RWPE1 (cell line): ENCODE measurements at places on chromosomes 7 and 10.
A peak's percentile ranks its signal among the peaks of the same experiment; 100 is the strongest.

- DNase-seq = no peak
Observed at GRCh38 chr7:5792268-5792667, 10.8 kb upstream of the RNF216 start.

- peak; percentile 76 for DNase-seq
Observed at GRCh38 chr10:122786269-122786668, 59.4 kb downstream of the CUZD1 start.

GRCh38 chr10:24428410-24428782, 219.5 kb downstream of the KIAA1217 start:
- peak; percentile 60 for DNase-seq

DNA sequence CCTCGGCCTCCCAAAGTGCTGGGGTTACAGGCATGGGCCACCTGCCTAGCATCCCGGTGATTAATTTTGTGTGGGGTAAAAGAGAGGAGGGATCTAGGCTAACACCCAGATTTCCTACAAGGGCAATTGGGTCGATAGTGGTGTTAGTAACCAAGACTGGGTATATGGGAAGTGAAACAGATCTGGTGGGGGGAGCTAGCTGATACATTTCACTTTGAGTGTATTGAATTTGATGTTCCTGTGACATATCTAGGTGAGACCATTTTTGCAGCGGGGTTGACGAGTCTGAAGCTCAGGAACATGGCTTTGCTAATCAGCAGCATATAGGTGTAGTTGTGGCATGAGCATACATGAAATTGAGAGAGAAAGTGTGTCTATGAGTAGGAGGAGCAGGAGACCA, 12.0 kb downstream of the CLCN1 start:
- no peak for DNase-seq

- DNase-seq = no peak
Observed at GRCh38 chr7:2003931-2004812, 228.6 kb downstream of the MAD1L1 start.

DNA sequence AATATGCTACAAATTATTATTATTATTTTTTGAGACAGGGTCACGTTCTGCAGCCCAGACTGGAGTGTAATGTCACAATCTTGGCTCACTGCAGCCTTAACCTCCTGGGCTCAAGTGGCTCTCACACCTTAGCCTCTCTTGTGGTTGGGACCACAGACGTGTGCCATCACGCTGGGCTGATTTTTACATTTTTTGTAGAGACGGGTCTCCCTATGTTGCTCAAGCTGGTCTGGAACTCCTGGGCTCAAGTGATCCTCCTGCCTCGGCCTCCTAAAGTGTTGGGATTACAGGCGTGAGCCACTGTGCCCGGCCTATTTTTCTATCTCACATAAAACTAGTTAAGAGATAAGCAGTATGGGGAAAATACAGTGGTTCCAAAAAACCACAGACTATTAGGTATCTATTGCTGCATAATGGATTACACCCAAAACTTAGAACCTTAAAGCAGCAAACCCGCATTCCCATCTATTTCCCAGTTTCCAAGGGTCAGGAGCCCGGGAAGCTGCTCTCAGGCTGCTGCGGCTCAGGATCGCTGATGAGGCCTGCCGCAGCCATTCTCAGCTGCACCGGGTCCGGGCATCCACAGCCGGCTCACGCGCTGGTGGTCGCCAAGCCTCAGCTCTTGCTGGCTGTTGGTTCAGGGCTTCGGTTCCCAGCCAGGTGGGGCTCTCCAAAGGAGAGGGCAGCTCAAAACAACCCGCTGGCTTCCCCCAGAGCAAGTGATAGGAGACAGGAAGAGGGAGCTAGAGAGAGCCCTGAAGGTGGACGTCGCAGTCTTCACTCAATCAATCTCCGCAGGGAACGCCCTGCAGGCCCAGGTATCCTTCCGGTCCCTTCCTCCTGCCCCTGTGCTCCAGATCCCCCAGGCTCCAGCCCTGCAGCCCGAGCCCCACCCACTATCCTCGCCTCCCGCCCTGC, 128.2 kb downstream of the UBE2H start:
- peak; percentile 50 for DNase-seq

GRCh38 chr7:3955751-3956696, 655.0 kb downstream of the SDK1 start:
- DNase-seq = peak; percentile 93

- no peak for DNase-seq
Observed at GRCh38 chr10:34759161-34759836, 55.8 kb downstream of the PARD3 start.

- DNase-seq = no peak
Observed at GRCh38 chr10:24437302-24437701, 228.4 kb downstream of the KIAA1217 start.

DNA sequence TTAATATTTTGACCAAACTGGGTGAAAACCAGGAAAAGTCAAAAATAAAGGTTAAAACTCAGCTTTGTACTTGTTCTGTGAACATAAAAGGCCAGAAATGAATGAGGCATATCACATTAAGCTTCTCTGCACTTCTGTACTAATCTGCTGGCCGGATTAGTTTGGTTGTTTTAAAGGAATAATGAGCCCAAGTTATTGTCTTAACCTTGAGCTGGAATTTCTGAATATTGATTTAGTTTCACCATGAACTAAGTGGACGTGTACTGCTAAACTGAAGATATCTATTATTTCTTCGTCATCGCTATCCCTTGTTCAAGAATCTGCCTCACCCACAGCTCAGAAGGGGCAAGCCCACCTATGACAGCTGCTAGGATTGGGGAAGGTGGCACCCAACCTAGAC, 101.1 kb upstream of the FRMD4A start:
- no peak for DNase-seq

DNA sequence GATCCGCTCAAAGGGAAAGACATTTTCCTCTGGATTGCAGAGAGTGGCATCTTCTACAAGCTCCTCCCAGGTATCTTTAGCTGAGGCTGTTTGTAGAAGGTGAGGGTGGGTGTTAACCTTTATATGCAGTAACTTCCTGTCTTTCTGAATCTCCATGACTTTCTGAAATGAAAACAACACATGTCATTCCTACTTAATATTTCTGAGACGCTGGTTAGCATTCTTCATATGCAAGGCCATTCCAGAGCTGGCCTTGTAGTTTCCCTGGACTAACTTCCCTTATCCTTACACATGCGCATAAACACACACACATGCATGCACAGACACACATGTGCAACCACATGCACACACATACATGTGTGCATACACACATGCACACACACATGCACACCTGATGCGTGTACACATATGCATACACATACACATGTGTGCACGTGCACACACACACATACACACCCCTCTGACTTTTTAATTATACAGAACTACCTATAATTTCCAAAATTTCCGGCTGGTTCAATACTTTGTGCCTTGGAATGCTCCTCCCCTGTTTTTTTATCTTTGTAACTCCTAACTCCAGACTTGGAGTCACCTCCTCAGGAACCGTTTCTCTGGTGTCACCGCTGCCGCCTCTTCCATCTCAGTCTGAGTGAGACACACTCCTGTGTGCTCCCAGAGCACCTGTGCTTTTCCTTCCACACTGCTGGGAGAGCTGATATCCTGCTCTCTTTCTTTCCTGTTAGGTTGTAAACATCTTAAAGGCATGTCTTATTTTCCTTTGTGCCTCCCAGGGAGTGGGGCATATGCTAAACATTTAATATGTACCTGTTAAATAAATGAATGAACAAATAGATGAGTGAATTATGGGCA, 55.2 kb downstream of the LRRC18 start:
- no peak for DNase-seq

- peak; percentile 100 for DNase-seq
Observed at GRCh38 chr10:123154092-123154710, at the start of gene BUB3. Gene BUB3 (plus strand): TSS chr10:123154402. CDS start chr10:123154918, 516 bp downstream.

GRCh38 chr10:7471720-7472367, 61.0 kb upstream of the SFMBT2 start:
- DNase-seq = no peak

GRCh38 chr7:91198371-91198770, 65.9 kb upstream of the FZD1 start:
- DNase-seq = no peak

DNA sequence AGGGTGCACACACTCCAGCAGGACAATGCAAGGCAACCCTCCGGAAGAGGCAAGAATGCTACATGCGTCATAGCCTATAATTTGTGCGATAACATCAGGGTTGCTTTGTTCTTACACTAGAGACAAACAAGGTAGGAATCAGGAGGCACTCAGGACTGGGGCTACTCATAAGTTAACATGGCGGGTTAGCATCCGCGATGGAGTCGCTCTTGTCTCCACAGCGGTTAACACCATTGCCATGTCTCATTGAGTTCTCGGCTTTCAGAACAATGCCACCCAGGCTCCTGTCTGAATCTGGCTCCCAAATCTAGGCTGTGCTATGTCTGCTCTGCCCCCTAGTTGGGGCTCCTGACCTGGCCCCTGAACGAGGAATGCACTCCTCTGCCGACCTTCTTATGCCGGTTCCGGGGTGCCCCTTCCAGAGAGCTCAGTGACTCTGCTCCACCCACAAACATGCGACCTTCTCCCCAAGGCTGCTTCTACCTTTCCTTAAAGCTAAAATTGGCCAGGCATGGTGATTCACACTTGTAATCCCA, 24.9 kb upstream of the SLF2 start:
- no peak for DNase-seq

- peak; percentile 73 for DNase-seq
Observed at GRCh38 chr7:31782411-31782991, 95.5 kb downstream of the PPP1R17 start.

GRCh38 chr10:20834825-20835224, 62.3 kb downstream of the NEBL start:
- no peak for DNase-seq

DNA sequence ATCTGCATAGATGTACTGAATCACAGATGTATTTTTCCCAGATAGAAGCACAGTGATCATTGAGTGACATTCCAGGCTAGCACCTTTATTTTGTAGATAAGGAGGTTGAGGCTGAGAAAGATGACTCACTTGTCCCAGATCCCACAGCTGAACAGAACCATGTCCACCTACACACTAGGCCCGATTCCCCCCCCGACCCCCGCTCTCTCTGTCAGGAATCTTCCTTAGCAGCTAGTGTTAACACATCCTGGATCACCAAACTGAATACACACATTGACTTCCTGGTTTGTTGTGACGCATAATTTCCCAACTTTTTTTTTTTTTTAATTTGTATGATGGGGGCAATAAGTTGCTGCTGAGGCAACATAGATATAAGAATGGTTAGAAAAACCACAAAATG, 5.2 kb downstream of the SFMBT2 start:
- peak; percentile 18 for DNase-seq

- DNase-seq = no peak
Observed at GRCh38 chr7:88480271-88480670, 173.6 kb upstream of the STEAP4 start.

- DNase-seq = no peak
Observed at GRCh38 chr7:81498176-81498575, 271.7 kb downstream of the HGF start.

- no peak for DNase-seq
Observed at GRCh38 chr7:133706016-133706415, 421.1 kb upstream of the LRGUK start.

DNA sequence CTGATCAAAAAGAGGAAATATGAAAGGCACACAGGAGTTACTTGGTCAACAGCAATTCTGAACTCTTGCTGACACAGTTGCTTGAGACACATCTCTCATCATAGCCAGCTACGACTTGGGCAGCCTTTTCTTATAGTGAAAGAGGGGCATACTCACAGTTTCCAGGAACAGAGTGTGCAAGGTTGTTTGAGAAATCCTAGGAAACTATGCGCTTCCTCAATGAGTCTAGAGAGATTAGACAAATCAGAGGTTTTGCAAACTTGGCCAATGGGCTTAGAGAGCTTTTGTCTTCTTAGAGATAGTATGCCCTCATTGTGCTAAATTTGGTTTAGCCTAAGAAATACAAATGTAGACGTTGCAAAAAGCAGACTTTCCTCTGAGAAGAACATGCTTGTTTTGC, 370.4 kb downstream of the HGF start:
- DNase-seq = no peak

DNA sequence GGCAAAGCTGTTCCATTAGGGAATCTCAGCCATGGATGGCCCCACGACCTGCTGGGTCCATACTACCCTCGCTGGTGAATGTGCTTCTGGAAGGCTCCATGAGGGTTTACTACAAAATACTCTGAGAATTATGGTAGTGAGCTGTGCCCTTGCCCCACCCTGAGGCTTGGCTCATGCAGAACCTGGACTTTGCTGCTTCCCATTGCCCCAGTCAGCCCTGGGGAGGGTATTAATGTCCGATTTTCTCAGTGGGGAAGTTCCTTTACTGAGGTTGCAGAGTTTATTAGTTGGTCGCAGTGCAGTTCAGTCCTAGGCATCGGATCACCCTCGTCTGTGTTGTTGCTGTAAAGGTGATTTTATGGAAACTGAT, 310.1 kb downstream of the WDR37 start:
- DNase-seq = no peak

DNA sequence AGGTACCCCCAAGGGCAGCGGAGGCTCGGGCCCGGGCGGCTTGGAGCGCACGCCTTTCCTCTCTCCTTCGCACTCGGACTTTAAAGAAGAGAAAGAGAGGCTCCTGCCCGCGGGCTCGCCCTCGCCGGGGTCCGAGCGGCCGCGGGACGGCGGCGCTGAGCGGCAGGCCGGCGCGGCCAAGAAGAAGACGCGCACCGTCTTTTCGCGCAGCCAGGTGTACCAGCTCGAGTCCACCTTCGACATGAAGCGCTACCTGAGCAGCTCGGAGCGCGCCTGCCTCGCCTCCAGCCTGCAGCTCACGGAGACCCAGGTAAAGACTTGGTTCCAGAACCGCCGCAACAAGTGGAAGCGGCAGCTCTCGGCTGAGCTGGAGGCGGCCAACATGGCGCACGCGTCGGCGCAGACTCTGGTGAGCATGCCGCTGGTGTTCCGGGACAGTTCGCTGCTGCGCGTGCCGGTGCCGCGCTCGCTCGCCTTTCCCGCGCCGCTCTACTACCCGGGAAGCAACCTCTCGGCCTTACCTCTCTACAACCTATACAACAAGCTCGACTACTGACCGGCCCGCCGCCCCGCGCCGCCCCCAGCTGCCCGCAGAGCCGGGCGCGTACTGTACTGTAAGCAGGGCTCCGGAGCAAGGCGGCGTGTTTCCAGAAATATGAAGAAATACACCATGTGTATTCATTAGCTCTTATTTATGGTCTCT, 1.8 kb downstream of the HMX2 start:
- DNase-seq = no peak

- DNase-seq = no peak
Observed at GRCh38 chr10:14530465-14530864, 199.7 kb upstream of the FRMD4A start.

DNA sequence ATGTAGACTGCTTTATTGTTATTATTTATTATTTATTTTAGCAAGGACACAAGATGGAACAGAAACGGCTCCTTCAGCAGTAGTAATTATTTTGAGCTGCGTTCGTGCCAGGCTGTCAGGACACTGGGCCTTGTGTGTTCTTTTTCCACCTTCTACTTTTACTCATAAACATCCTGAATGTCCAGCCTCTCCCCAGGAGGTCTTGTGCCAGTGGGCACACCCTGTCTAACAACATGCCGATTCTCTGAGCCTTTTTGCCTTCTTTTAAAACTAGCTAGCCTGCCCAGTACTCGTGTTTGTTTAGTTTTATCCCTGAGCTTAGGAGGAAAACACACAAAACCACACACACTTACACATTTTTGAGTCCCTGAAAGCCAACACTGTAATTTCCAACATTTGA, 1.2 kb downstream of the SCIN start:
- no peak for DNase-seq
